ENCODE measurements at places on chromosomes 16 and 17. TPM values are rescaled to one million over a fixed set of nuclear protein-coding genes. Genes with fewer than 3 reads are reported as not detected.

The TBC1D3D gene
- 0.18 TPM for total RNA-seq

The CLEC3A gene
- not detected for total RNA-seq

The BAIAP2 gene
- total RNA-seq, result 29.6 TPM

The NPIPA3 gene
- total RNA-seq, result not detected

The CCDC154 gene
- not detected for total RNA-seq

The CX3CL1 gene
- 0.18 TPM for total RNA-seq

The TMEM114 gene
- not detected for total RNA-seq

The ZNF75A gene
- total RNA-seq, result 19.0 TPM

The SHBG gene
- 1.6 TPM for total RNA-seq

The CHST6 gene
- 0.97 TPM for total RNA-seq

The BICDL2 gene
- total RNA-seq, result 0.16 TPM

The NPIPB2 gene
- total RNA-seq, result 4.4 TPM

The PRPF8 gene
- 116 TPM for total RNA-seq

The HBQ1 gene
- total RNA-seq, result not detected

The SHISA9 gene
- not detected for total RNA-seq

The SNAI3 gene
- total RNA-seq, result not detected

The KIF18B gene
- 4.2 TPM for total RNA-seq

The PPP1R1B gene
- total RNA-seq, result 3.4 TPM

The C16orf96 gene
- total RNA-seq, result not detected

The C1QTNF8 gene
- total RNA-seq, result not detected

The FOXN1 gene
- total RNA-seq, result not detected

The CA5A gene
- total RNA-seq, result not detected

The KRTAP1-1 gene
- total RNA-seq, result not detected

The BORCS6 gene
- 4.2 TPM for total RNA-seq

The IRX6 gene
- total RNA-seq, result not detected

The TAT gene
- not detected for total RNA-seq

The MFSD6L gene
- not detected for total RNA-seq

The LGALS9C gene
- not detected for total RNA-seq

The KRT32 gene
- total RNA-seq, result not detected

The HSF5 gene
- total RNA-seq, result not detected

The WNK4 gene
- 2.0 TPM for total RNA-seq

The SBK1 gene
- total RNA-seq, result not detected

The FOXK2 gene
- total RNA-seq, result 34.5 TPM

The EPX gene
- not detected for total RNA-seq

The TBC1D3 gene
- total RNA-seq, result 2.3 TPM

The FBXO39 gene
- total RNA-seq, result not detected

The CES5A gene
- not detected for total RNA-seq

The GLIS2 gene
- total RNA-seq, result 6.5 TPM

The CRISPLD2 gene
- 47.8 TPM for total RNA-seq

The KAT8 gene
- 29.5 TPM for total RNA-seq

The ATP2C2 gene
- total RNA-seq, result not detected

The APOBR gene
- not detected for total RNA-seq

The KCTD19 gene
- not detected for total RNA-seq

The C16orf86 gene
- total RNA-seq, result 2.8 TPM

The SLC35G6 gene
- not detected for total RNA-seq

The NACA2 gene
- not detected for total RNA-seq

The G6PC1 gene
- total RNA-seq, result not detected

The SRCIN1 gene
- total RNA-seq, result not detected

The PIPOX gene
- total RNA-seq, result not detected

The WNT9B gene
- total RNA-seq, result not detected

The PERCC1 gene
- total RNA-seq, result not detected

The KRT20 gene
- not detected for total RNA-seq

The KRT28 gene
- total RNA-seq, result not detected

The ASGR1 gene
- 1.1 TPM for total RNA-seq

The FBXO31 gene
- total RNA-seq, result 26.5 TPM

The NPTX1 gene
- total RNA-seq, result 0.81 TPM

The CPHXL2 gene
- total RNA-seq, result not detected

The PLEKHG4 gene
- total RNA-seq, result 3.4 TPM

The CTDNEP1 gene
- total RNA-seq, result 66.3 TPM
